NCI-H2171 (cell line): ENCODE measurements at places on chromosomes 3 and 15.

GRCh38 chr15:56678571-56678970 is 54.7 kb downstream of the ZNF280D start:
- DNase-seq = no peak

DNA sequence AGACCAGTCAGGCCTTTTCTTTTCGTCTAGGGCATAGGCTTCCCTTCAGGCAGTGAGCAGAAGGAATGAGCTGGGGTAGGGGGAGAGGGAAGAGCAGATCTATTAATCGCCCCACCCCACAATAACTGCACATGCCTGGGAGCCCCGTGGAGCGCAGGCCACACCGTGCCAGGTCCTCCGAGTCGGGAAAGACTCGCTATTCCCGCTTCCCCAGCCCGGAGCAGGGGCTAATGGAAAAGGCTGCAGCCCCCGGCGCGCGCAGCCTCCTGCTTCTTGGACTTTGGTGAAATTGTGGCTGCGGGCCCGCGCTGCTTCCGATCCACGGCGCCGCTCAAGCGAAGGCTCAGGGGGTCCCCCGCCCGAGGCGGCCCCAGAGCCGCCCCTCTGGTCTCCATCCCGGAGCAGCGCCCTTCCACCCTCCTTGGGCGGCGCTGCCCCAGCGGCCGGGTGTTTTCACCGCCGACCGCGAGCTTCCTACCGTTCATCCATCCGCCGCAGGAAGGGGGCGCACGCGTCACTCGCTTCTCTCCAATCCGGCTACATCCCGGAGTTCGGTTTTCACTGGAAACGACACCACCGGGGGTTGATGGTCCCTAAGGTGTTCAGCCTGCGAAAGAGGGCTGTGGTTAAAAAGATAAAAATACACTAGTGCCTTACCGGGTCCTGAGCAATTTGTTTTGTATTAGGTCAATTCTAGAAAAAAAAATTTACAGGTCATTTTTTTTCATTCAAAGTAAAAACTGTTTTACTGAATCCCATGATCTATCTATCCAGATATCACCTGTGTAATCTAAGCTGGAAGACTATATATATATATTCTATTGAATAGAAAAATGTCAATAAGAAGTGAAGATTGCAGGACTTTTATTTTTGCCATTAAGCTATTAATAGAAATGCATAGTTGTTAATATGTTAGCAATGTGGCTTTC is 4.4 kb upstream of the SYNM start:
- peak; percentile 72 for DNase-seq

GRCh38 chr15:34795267-34796081 is at the start of gene ACTC1:
Gene ACTC1 (minus strand): TSS chr15:34795549. CDS start chr15:34794808, 741 bp downstream.
- DNase-seq = no peak

GRCh38 chr3:129428376-129429079 is at the start of gene EFCAB12:
Gene EFCAB12 (minus strand): TSS chr3:129428636. CDS start chr3:129428488, 148 bp downstream.
- peak; percentile 99 for DNase-seq
